ENCODE measurements at places on chromosomes 16 and 17.

GRCh38 chr17:46026166-46027047, 27.4 kb downstream of the STH start:
- no peak for DNase-seq

DNA sequence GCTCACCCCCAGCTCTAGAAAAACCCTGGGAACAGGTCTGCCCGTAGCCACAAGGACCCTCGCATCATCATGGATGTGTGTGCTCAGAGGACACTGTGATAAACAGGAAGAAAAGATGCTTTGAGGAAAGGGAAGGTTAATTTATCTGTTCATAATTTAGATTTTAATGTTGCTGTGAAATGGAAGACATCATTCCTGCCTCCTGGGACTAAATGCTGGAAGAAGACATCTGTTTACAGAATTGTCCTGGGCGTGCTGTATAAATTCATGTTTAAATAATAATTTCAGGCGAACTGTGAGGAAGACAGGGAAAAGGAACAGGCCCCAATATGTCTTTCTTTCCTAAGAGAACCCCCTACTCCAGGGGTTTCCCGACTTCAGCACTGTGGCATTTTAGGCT, 112.6 kb downstream of the SHISA6 start:
- no peak for DNase-seq

- no peak for DNase-seq
Observed at GRCh38 chr17:9760266-9760665, 31.1 kb downstream of the DHRS7C start.

- DNase-seq = peak; percentile 56
Observed at GRCh38 chr16:14559809-14560241, 70.2 kb downstream of the PARN start.

GRCh38 chr16:31149332-31149731, 534 bp downstream of the PRSS36 start:
- no peak for DNase-seq

DNA sequence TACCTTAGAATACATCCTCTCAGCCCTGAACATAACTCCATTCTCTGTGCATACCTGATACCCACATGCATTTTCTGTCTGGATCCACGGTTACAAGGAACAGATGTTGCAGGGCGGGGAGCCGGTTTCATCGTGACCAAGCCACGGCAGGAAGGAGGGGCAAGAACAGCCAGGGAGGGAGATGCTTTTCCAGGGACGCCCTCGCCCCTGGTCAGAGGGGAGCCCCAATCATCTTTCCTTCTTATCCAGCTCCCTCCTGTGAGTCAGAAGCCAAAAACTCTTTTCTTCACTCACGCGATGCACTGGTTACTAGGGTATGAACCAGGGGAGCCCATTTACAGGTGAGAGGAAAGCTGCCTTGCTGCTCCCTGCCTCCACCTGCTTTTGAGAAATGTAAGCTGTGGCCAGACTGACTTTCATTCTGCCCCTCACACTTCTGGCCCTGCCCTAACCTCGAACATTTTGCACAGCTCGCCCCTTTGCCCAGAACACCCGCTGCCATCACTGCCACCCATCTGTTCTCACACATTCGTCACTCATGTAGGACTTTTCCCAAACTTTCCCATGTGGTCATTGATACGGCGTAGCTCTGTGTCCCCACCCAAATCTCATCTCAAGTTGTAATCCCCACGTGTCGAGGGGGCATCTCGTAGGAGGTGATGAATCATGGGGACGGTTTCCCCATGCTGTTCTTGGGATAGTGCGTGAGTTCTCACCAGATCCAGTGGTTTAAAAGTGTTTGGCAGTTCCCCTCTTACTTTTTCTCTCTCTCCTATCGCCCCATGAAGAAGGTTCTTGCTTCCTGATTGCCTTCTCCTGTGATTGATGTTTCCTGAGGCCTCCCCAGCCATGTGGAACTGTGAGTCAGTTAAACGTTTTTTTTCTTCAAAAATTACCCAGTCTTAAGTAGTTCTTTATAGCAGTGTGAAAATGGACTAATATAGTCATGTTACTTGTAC, 20.5 kb downstream of the FOXL1 start:
- no peak for DNase-seq

DNA sequence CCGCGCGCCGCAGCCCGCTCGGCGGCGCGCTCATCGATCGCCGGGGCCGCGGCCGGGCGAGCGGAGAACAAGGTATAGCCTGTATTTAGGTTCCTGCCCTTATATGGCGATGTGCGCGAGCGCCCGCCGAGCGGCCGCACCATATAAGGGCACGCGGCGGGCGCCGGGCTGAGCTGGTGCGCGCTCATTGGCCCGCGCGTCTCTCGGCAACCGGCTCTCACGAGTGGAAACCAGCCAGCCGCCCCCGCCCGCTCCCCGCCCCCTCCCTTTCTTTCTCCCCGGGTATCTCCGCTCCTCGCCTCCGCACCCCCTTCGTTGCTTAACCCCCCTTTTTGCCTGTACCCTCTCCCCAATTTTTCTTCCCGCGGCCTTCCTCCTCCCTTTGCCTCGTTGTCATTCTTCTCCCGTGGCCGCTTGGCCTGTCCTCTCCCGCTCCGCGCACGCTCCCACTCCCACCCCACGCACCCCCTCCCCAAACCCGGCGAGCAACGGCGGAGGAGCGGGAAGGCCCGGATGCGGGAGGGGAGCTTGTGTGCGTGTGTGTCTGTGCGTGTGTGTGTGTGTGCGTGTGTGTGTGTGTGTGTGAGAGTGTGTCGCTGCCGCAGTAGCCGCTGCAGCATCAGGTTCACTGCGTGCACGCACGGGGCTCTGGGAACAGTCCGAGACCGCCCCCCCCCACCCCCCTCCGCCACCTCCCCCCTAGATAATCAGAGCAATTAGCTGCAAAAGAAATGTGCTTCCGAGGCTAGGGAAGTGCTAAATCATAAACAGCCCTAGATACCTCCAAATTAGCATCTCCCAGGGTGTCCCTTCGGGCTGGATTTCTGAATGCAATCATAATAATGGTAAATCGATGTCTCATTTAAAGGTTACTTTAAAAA, 13.5 kb upstream of the CBX8 start:
- peak; percentile 94 for DNase-seq

DNA sequence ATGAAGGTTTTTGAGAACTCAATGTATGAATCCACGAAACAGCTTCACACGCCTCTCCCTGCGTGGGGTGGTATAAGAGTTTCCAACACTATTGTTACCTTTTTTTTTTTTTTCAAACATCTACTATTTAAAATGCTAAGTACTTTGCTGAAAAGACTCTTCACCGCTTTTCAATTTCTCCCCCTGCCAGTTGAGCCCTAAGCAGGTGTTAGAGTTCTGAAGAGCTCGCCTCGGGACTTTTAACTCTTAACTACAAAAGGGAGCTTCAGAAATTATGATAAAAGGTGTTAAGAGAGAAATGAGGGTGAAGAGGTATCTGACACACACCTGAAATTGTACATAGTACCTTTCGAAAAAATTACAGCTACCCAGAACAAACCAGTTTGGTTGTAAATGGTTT, 20.9 kb upstream of the PSMD7 start:
- no peak for DNase-seq

GRCh38 chr17:8071496-8071895, 16.0 kb downstream of the ALOX12B start:
- no peak for DNase-seq

DNA sequence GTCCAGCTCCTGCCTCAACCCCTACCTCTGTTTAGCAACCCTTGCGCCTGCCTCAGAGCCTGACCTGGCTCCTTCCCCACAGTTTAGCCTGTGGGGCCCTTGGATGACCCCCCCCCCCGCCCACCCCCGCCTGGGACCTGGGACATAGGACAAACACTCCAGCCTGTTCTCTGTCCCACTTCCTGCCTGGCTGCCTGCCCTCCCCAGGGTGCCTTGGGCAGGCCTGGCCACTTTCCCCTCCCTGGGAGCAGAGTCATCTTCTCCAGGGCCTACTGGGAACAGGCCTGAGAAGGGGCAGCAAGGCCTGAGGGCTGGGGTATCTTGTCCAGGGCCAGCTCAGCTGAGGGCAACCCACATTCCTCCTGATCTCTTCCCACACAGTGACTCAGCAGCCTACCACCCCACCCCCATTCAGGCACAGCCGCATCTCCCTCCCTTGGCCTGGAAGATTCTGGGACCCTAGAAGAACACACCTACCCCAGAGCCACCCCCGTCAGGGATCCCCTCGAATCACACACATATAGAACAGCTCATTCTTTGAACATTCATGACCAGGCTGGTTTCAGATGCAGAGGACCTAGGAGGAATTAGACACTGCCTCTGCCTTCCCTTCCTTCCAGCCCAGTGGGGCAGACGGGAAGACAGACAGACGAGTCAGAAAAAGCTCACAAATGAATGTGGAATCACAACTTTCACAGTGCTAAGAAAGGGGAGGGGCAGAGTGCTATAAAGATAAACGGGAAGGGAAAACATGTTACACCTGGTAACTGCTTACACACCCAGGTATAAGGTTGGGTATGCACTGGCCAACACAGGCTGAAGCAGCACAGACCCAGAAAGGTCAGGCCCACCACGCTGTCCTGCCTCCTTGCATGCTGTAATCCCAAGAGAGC, 6.0 kb downstream of the FHOD1 start:
- DNase-seq = no peak

DNA sequence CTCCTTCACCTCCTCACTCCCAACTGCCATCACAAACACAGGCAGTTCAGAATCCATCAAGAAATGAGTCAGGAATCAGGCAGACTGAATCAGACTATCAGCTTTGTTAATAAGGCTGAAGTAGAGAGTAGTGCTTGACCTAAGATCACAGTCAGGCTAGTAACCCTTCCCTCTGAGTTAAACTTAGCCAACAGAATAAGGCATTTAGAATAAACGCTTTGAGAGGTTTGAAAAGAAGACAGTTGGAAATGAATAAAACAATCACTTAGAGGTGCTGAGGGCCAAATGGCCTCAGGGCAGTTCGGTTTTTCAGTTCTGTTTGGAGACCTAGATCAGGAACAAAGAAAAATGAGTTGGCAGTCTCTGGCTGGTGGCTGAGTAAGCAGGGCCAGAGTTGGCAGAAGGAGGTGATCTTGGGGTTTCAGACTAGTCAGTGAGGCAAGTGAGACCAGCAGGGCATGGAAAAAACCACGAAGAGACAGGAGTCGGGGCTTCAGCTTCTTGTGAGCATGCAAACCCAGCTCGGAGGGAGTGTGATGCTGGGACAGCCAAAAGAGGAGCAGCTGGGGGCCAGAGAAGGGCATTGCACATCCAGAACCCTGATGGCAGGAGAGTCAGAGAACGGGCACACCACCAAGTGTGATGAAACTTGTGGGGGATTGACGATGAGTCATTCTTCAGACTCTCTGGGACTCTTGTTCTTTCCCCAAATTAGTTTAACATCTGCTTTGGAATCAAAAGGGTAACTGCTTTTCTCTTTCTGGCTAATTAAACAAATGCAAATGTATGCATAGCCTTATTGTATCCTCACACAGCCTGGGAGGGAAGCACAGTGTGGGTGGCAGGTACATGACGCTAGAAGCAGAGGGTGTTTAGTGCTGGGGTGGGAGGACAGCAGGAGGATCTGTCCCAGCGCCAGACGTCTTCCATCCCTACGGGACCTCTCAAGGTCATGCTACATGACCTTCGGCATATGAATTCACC, 54.8 kb downstream of the SPECC1 start:
- no peak for DNase-seq

GRCh38 chr17:17919169-17920107, 52.8 kb downstream of the TOM1L2 start:
- peak; percentile 63 for DNase-seq

DNA sequence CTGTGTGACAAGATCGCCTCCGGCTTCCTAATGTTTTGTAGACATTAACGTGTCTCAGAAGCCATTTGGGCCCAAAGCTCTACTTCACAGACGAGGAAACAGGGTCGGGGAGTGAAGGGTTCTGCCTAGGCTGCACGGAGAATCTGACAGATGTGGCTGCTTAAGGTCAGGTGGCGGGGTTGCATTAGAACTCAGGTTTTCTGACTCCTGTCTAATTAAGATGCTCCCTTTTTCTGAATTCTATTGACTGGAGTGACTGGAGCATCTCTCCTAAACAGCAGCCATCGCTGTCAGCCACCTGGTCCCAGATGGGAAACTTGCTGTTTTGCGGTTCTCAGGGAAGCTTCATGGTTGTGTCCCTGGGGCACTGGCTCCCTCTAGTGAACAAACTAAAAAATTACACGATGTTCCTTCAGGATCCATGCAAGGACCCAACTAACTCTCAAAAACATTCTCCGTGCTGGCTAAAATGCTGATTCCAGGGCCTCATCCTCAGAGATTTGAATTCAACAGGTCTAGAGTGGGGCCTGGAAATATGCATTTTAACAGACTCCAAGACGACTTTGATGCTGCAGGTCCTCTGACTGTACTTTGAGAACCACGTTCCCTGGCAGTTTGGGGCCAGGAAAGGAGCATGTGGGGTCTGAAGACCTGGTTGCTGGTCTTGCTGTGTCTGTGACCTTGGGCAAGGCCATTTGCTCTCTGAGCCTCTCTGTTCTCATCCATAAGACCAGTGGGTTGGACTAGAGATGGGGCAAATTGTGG, 117.4 kb downstream of the IRF8 start:
- DNase-seq = peak; percentile 14

DNA sequence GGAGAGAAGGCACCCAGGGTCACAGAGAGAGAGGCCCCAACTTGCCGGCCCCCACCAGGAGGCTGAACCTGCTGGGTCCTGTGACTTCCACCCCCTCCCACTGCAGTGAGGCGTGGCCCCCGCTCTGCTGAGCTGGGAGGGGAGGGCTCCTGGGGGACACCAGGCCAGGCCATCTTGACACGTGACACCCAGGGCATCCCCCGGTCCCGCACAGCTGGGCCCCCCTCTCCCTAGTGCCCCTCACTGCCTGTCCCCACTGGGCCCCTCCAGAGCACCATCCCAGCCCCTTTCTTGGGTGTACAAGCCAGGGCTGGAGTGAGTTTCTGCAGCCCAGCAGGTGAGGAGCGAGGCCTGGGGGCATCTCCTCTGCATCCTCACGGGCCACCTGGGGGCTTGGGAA, 12.4 kb downstream of the UBALD1 start:
- DNase-seq = no peak

- DNase-seq = no peak
Observed at GRCh38 chr17:9268546-9268945, 247.2 kb downstream of the NTN1 start.

GRCh38 chr17:1481736-1482135, 10.8 kb downstream of the MYO1C start:
- DNase-seq = no peak

DNA sequence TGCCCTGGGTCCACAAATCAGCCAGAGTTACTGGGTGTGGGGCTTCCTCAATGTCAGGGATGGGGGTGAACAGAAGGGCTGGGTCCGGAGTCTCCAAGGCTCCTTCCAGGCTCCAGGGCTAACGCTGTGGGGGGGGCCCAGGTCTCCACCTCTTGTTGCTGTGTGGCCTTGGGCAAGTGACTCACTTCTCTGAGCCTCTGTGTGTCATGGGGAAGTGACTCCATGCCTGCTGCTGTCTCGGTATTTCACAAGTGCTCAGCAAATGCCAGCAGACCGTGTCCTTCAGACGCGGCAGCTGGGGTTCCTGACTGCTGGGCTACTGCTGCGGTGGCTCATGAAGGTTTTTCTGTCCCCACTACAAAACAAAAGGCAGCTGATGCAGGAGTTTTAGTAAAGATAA, 26.6 kb downstream of the JPH3 start:
- no peak for DNase-seq

GRCh38 chr17:41885733-41886132, 20.5 kb upstream of the KLHL11 start:
- DNase-seq = peak; percentile 9

GRCh38 chr16:7843261-7843660, 510.6 kb downstream of the RBFOX1 start:
- DNase-seq = no peak

- DNase-seq = no peak
Observed at GRCh38 chr17:66397486-66397885, 95.1 kb downstream of the PRKCA start.

GRCh38 chr17:31144836-31145235, 50.1 kb downstream of the NF1 start:
- DNase-seq = no peak
